ENCODE measurements at places on chromosomes 2 and 18.

GRCh38 chr2:55844986-55845385 lies 78.6 kb downstream of the EFEMP1 start:
- no peak for DNase-seq

DNA sequence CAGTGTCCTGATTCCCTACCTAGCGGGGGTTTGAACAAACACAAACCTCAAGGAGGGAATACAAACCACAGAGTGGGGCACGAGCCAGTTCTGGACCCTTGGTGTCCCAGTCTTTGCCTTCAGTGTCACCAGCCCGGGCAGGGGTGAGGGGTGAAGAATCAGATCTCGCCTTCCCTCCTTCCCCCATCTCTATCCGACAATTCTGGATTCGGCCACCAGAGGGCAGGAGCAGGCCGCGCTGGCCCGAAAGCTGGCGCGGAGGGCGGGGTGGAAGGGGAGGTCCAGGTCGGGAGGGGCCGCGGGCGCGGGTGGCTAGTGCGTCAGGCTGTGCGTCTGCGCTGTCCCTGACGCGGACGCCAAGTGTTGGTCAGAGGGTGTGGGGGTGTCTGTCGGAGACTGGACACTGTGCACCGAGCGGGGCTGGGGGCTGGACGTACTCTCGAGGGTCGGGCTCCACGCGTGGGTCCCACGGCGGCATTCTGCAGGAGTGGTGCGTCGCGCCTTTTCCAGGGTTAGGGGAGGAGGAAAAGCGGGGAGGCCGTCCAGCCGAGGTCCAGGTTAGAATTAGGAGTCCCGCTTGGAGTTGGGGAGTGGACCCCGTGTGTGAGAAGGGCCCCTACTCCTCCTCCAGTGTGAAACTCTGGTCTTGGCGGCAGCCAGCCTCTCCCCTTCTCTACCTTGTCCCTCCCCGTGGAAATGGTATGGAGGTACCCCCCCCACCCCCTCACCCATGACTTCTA lies 2.9 kb upstream of the CRYBA2 start:
- peak; percentile 93 for DNase-seq

DNA sequence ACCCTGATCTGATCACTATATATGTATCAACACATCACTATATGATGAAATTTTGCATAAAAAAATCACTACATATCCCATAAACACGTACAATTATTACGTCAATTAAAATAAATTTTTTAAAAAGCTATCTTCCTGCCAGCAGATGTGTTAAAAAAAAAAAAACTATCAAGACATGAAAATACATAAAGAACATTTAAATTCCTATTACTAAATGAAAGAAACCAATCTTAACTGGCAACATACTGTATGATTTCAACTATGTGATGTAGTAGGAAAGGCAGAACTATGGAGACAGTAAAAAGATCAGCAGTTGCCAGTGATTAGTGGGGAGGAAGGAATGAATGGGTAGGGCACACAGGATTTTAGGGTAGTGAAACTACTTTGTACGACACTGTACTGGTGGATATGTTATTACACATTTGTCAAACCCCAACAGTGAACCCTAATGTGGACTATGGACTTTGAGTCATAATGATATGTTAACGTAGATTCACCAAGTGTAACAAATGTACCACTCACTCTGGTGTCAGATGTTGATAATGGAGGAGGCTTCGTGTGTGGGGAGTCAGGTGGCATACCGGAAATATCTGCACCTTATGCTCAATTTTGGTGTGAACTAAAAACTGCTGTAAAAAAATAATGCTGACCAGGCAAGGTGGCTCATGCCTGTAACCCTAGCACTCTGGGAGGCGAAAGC lies 27.4 kb downstream of the USP34 start:
- DNase-seq = no peak

DNA sequence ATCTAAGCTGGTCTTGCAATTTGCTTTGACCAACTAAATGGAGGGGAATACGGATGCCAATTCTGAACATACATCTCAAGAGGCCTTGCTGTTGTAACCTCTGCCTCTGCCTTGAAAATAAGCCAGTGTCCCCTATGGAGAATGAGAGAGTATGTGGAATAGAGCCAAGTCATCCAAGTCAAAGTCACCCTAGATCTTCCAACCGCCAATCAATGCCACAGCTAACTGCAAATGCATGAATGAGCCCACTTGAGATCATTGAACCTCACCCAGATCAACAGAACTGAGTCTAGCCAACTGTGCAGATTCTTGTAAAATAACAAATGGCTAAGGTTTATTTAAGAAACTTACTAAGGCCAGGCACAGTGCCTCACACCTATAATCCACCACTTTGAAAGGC lies 139.8 kb upstream of the TANK start:
- no peak for DNase-seq

DNA sequence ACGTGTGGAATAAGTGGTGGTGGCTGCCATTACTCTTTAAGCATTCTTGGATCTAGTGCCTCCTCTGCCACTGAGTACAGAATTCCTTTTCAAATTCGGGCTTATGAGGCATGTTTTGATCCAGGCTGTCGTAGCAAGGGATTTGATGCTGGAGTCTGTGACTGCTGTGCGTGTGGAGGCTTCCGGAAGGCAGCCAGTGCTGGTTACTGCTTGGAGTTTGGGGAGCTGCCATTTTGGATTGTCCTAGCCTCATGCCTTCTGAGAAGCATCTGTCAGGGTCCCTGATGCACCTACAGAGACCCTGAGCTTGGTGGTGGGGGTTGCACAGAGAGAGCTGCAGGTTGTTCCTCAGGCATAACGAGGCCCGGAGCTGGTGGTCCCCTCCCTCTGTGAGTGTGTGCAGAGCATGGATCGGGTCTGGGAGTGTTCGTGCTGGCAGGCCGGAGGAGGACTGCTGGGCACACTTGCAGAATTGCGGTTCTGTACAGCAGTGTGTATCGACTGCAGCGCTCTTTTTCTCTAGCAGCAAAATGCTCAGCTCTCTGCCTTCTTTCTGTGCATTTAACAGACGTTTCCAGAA lies 7.7 kb downstream of the HPCAL1 start:
- no peak for DNase-seq

- no peak for DNase-seq
Measured at GRCh38 chr2:151669585-151670081, 64.6 kb downstream of the NEB start.

DNA sequence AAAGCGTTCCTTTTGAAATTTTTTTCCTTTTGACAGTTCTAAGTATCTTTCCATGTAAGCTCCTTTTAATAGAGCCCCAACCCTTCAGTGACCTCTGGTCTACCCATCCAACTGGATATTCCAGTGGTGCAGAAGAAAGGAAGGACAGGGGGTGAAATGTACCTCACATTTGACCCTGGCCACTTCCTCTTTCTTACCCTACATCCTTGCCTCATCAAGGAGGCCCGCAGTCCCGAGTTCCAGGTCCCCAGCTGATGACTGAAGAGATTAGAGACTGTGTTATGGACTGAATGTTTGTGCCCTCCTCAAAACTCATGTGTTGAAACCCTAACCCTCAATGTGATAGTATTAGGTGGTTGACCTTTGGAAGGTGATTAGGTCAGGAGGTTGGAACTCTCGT lies 158.1 kb downstream of the RBM43 start:
- DNase-seq = no peak

DNA sequence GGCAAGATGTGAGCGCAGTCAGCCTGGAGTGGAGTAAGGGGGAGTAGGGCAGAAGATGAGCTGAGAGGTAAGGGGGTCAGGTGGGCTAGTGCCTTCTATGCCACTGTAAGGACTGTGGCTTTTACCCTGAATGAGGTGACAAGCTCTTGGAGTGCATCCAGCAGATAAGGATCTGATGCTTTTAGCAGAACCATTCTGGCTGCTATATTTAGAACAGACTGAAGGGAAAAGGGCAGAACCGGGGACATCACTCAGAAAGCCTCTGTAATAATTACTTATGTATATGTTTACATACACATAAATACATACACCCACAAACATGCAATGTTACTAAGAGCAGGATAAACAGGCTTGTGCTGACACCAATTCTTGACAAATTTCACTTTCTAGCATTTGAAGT lies 124.8 kb downstream of the DTNB start:
- no peak for DNase-seq

GRCh38 chr2:201228912-201229290 lies 31.4 kb upstream of the CASP8 start:
- peak; percentile 26 for DNase-seq

- no peak for DNase-seq
Measured at GRCh38 chr2:45700407-45701013, 49.0 kb downstream of the PRKCE start.

DNA sequence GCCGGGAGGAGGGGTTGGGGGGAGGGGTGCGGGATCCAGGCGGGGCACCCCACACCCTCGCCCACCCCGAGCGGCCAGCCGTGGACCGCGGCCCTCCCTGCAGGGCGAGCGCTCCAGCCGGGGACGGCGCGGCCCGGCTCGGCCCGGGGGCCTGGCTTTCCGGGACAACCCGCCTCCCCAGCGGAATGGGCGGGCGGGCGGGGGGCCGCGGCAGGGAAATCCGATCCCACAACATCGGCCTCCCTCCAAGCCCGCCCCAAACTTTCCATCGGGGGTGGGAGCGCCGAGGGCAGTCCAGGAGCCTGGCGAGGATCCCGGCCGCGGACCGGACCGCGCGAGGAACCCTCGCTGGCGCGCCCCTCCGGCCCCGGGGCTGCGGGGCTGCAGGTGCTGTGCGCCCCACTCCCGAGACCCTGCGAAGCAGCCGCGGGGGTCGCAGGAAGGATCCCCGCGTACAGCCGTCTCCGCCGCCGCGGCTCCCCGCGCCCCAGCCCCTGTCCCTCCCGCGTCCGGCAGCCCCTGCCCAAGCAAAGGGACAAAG lies 529 bp downstream of the SEMA4C start:
- DNase-seq = peak; percentile 72

DNA sequence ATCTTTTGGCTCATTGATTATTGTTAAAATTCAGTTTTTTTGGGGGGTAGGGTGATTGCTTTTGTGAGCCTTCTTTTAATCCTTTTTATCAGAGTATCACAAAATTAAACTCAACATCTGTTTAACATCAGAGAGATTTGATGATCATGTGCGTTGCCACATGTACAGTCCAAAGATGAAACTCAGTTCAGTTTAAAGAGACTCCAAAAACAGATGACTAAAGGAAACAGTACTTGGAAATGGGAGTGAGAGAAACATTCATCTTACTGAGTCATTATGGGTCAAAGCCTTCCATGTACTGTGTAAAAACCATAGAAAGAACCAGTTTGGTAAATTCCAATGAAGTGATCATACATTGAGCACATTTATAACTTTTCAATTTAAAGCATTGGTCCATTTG lies 53.0 kb downstream of the LYPD6 start:
- DNase-seq = no peak

DNA sequence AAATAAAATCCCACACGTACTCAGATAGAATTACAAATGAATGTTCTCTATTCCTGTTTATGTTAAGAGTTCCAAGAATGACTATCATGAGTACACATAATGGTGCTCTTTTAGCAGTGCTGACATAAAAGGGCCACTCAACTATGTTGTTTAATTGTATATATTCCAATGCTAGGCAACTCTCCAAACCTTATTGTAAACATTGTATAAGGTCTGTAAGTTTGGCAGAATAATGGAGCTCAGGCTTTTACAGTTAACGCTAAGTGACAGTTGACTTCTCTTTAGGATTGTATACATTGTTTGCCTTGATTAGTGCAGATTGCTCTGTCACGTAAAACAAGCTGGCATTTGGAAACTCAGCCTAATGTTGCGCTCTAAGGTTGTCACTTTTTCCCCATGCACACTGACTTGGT lies 20.8 kb downstream of the RBMS1 start:
- no peak for DNase-seq

- no peak for DNase-seq
Measured at GRCh38 chr2:24354395-24354794, 5.9 kb downstream of the ITSN2 start.

GRCh38 chr2:199607914-199608313 lies 150.2 kb upstream of the SATB2 start:
- no peak for DNase-seq

DNA sequence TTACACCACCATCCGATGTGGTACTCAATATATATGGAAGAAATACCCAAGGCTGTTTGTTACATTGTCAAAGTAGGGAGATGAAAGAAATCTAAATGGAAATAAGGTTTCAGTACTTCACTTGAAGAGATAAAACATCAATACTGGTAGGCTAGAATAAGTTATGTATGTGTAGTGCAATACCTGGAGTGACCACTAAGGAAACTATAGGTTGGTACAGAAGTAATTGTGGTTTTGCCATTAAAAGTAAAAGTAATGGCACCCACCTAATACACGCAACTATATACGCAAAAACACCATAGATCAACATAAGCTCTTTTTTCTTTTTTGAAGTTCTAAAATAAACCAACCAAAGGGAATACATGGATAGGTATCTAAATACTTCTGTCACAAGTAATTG lies 143.2 kb upstream of the KYNU start:
- DNase-seq = no peak

- DNase-seq = no peak
Measured at GRCh38 chr2:133422931-133423351, 145.3 kb downstream of the NCKAP5 start.

DNA sequence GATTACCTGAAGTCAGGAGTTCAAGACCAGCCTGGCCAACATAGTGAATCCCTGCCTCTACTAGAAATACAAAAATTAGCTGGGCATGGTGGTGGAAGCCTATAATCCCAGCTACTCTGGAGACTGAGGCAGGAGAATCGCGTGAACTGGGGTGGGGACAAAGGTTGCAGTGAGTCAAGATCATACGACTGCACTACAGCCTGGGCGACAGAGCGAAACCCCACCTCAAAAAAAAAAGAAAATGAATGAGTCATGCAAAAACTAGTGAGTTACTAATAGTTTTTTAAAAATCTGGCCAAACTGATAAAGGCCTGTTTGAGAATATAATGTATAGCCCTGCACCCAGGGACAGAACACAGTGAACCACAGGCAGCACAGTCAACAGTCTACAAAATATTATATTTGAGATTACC lies 17.5 kb downstream of the AFG3L2 start:
- DNase-seq = no peak

DNA sequence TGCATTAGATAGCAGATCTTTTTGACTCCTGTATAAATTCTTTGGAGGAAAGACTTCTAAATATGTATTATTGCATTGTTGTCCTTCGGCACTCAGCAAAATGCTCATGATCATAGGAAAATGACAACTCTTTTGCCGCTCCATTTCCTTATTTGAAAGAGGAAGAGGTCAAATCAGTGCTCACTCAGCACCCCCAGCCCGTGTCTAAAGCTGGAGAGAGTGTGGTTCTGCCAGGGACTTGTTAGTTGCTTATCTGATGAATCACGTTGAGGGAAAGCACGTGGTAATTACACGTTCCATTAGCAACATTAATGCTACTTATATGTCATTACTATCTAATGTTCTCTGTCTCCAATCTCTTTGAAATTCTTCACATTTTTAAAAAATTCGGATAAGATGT lies 46.0 kb upstream of the MBP start:
- no peak for DNase-seq

GRCh38 chr2:3264010-3264744 lies 113.4 kb downstream of the EIPR1 start:
- no peak for DNase-seq

GRCh38 chr18:77016936-77017335 lies 115.6 kb downstream of the MBP start:
- DNase-seq = no peak

- DNase-seq = no peak
Measured at GRCh38 chr2:61419129-61419528, 51.8 kb downstream of the USP34 start.

All from transverse colon (tissue), 4 donors.